T1000 (cell line): ENCODE measurements at places on chromosomes 5 and 9.

DNA sequence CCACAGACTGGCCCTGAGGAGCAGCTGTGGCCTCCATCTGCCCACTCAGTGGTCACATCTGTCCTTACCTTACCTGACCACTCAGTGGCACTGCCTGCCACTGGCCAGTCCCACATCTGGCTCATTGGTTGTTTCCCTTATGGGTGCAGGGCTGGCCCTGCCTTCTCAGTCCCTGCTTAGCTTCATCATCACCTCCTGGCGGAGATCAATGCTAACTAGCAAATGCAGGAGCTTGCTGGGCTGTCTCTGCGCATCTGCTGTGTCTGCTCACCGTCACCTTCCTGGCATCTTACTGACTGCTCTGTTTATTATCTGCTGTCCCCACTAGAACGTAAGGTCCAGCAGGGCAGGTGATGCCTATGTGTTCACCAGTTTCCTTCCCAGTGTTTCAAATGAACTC is 356.9 kb downstream of the SEMA5A start:
- DNase-seq: no peak

- no peak for DNase-seq
Observed at GRCh38 chr9:112063151-112063550, 111.9 kb downstream of the SUSD1 start.

DNA sequence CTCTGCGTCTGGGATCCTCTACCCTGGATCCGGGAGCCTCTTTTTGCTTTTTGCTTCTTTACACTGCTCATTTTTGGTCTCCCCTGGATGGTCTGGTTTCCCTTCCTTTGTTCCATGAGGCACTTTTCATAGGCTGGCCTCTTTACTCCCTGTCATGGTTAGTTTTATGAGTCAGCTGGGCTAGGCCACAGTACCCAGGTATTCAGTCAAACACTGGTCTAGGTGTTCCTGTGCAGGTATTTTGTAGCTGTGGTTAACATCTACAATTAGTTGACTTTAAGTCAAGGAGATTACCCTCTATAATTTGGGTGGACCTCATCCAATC is 17.5 kb downstream of the ANKRD33B start:
- no peak for DNase-seq

GRCh38 chr5:142087920-142088679 is 20.5 kb upstream of the NDFIP1 start:
- DNase-seq: no peak

DNA sequence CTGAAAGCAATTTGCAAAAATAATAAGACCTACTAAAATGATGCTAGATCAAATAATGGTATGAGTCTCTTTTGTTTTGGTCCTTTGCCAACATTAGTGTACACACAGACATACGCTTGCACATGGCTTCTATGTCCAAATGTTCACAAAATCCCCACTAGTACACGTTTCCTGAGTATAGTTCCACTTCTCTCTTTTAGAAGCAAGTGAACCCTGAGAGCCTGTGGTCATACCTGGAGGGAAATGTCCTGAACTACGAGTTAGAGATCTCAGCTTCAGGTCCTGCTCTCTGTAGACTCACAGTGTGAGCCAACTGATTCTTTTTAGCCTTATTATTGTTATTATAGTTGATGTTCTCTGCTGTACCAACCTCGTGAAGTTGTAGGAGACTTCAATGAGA is 47.3 kb upstream of the ACTBL2 start:
- DNase-seq: no peak

DNA sequence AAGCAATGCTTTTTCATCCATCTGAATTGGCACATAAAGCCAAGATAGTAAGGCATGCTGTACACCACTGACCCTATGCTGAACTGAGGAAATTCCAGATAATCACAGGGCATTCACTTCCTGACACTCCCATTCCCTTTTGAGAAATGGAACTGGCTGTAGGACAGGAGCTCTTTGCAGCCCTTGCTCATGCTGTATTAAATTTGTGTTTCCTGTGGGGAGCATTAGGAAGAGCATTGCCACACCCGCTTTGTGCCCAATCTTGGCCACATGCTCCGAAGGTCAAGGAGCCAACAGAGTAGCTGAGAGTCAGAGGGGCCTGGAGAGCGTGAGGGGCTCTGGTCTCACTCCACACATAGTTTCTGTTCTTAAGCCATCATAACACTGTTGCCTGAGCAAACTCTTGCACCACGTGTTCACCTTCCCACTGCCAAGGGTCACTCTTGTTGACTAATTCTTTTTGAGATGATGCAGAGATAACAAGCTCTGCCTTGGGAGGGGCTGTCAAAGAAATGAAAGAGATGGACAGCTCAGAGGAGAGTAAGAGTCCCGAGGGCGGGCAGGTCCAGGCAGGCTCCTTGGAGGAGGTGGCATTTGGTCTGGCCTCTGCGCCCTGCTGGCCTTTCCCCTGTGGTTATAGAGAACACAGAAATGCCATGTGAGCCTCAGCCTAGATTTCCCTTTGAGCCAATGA is 31.7 kb upstream of the ARAP3 start:
- DNase-seq: no peak

GRCh38 chr5:143662020-143662419 is 149.9 kb upstream of the HMHB1 start:
- no peak for DNase-seq

DNA sequence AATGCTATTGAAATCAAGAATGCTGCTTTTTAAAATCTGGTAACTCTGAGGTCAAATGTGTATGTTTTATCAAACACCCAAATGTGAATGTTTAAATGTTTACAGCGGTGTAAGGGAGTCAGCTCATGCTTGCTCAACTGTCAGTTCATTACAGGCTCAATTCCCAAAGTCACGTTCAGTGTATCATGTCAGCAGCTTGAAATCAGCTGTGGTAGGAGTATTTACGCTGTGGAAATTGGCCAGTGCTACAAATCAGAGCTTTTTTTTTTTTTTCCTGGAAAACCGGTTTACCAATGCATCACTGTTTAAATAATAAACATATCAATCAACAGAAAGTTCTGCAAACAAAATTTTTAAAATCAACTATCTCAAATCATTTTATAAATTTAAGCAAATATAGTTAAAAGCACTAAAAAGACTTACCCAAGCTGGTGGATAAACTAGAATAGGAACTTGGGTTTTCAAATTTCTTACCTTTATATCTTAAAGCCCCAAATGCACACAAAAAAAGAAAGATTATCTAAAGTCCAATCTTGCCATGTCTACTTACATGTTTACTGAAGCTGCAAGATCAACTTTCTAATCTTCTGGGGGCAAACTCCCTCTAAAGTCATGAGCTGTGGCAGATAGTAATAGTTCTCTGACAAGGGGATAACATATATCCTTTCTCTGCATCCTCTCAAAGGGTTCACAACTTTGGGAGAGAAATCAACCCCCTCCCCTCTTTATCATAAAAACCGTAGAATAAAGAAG is 57.6 kb upstream of the GRAMD2B start:
- DNase-seq: no peak

- DNase-seq: no peak
Observed at GRCh38 chr9:20925256-20926045, 106.0 kb downstream of the HACD4 start.
